Stimulated activated CD4-positive, alpha-beta T cell treated with anti-CD3 and anti-CD28 coated beads, Interleukin-12 subunit alpha, Interleukin-12 subunit beta, amount 100 ng/mL, for 4 hours (primary cell): ENCODE measurements at places on chromosomes 4 and X.

GRCh38 chr4:164931551-164932324, 45.7 kb downstream of the TRIM61 start:
- DNase-seq, result no peak

- DNase-seq, result no peak
Observed at GRCh38 chrX:49205443-49205842, 5.5 kb upstream of the SYP start.

DNA sequence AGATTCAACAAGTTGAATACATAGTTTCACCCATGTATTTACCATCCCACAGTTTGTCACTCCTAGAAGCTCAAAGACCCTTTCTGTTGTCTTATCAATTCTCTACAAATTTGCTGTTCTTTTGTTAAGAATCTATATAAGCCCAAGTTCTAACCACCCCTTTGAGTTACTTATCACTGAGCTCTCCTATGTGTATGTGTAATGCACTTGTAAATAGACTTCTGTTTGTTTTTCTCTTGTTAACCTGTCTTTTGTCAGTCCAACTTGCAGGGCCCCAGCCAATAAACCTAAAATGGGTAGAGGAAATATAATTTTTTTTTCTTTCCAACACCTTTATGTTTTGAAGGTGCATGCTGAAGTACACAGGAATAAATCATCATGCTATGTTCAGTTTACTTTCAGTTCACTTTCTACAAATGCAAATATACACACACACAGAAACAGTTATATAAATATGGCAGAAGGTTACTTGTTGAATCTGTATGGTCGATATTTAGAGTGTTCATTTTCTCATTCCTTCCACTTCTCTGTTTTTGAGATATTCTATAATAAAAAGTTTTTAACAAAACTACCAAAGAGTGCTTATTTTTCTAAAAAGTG, 22.3 kb upstream of the CLOCK start:
- no peak for DNase-seq

GRCh38 chrX:37776987-37777325, 2.9 kb upstream of the CYBB start:
- DNase-seq, result no peak

DNA sequence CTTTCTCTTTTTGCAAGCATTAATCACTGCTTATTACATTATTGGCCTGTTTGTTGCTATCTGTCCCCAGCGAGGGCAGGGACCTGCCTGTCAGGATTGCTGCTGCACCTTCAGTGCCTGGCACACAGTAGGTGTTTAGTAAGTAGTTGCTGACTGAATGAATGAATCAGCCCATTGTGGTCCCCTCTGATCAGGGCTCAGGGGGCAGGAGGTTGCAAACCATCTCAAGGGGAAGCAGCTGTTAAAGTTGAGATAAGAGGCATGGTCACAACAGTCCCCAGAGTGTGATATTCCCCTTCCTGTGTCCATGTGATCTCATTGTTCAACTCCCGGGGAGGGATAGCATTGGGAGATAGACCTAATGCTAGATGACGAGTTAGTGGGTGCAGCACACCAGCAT, 85.4 kb downstream of the WFS1 start:
- no peak for DNase-seq

- DNase-seq, result no peak
Observed at GRCh38 chrX:56216332-56216731, 15.8 kb upstream of the KLF8 start.

DNA sequence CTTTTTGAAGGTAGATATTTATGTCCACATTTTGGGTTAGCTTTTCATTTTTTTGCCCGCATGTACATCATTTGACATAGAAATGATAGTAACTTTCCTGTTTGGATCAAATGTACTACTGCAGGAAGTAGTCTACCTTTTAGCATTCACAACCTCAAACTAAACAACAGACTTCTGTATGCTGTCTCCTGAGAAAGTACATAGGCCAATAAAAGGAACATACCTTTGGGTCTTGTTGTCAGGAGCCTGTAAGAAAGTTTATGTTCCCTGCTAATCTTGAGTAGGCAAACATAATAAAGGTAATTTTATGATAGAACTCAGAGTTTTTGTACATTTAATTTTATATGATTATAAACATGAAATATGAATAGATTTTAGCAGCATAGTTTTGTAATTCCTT, 54.2 kb downstream of the STAG2 start:
- DNase-seq, result no peak

GRCh38 chr4:133178956-133179355, 29.9 kb downstream of the PCDH10 start:
- no peak for DNase-seq

GRCh38 chrX:68139791-68140190, 293.5 kb downstream of the OPHN1 start:
- no peak for DNase-seq

GRCh38 chr4:19786616-19787015, 465.1 kb upstream of the SLIT2 start:
- DNase-seq, result no peak

DNA sequence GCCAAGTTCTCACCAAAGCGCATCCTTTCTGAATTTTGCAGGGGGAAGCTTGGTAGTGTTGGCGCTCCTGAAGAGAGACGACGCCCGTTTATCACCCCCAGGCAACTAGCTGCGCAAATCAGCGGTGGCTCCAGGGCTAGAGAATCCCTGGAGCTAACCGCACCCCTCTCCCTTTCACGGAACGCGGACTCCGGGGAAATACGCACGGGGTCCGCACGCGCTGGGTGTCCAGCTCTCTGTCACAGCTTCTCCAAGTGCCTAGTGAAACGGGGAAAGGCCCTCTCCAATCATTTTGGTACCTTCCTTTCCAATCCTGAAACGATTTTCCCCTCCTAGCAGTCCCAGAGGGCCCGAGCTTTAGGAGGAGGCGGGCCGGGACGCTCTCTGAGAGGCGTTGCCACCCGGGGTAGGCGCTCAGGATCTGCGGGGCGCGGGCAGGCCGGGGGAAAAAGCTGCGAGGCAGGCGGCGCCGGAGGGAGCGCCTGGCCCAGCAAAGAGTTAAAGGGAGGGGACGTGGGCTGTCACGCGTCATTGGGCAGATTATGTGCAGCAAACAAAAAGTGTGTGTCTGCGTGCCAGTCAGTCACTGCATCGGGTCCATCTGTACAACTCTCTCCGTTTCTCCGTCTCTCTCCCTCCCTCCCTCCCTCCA, at the start of gene PRDM8:
PRDM8 (plus strand) TSS at position 582 of the 652 bp plus-strand sequence. CDS start 2,578 bp downstream, outside the sequence.
- DNase-seq, result peak; percentile 38

DNA sequence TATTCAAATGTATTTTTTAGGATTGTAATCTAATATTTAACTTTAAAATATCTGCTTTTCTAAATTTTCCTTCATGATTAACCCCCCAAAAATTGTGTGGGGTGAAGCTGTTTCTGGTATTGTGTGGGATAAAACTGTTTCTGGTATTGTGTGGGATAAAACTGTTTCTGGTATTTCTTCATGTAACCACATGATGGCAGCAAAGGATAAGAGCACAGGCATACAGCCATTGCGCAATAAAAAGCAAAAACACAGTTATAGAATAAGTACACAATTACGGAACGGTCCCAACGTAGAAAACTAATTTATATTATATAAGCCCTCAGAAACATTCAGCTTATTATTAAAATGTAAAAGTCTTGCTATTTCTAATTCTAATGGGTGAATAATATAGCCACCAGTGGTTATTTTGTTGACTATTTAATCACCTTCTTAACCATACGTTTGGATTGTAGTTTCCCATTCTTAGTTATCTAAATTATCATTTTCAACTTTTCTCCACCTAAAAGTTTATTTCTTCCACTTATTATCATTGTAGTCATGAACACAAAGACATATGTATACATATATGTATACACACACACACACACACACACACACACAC, 333.9 kb upstream of the FSTL5 start:
- no peak for DNase-seq

GRCh38 chr4:44861756-44862155, 135.4 kb upstream of the GNPDA2 start:
- DNase-seq, result no peak

GRCh38 chrX:28718450-28718849, 131.2 kb downstream of the IL1RAPL1 start:
- no peak for DNase-seq

DNA sequence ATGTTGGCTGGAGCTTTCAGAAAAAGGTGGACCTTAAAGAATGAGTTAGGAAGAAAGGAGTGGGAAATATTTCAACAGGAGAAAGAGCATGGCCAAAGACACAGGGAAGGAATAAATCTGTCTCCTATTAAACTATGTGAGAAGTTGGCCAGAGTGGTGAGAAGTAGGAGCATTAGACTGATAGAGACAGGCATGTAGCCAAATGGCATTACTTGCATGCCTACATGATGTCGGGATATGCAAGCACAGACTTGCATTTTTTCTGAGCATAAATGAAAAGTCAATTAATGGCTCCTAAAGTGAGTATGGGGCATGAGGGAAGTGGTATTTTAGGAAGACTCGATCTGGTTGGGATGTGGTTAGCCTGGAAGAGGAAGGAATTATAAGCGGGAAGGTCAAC, 279.6 kb upstream of the PITX2 start:
- DNase-seq, result no peak

DNA sequence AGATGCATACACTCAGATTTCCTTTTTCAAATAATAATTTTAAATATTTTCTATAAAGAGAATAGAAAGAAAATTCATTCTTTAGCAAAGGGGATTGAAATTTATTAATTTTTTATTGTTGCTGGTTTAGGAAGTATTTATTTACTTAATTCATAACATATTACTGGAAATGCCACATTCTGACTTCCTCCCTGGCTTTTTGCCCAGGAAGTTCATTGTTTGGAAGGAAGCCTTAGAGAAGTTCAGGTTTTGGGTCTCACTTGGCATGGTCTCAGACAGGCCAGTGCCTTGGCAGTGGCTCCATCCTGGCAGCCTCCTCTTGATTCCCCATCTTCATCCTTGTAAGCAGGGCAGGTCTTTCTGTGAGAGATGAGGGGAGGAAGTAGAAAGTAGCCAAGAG, 50.5 kb downstream of the IL15 start:
- no peak for DNase-seq

DNA sequence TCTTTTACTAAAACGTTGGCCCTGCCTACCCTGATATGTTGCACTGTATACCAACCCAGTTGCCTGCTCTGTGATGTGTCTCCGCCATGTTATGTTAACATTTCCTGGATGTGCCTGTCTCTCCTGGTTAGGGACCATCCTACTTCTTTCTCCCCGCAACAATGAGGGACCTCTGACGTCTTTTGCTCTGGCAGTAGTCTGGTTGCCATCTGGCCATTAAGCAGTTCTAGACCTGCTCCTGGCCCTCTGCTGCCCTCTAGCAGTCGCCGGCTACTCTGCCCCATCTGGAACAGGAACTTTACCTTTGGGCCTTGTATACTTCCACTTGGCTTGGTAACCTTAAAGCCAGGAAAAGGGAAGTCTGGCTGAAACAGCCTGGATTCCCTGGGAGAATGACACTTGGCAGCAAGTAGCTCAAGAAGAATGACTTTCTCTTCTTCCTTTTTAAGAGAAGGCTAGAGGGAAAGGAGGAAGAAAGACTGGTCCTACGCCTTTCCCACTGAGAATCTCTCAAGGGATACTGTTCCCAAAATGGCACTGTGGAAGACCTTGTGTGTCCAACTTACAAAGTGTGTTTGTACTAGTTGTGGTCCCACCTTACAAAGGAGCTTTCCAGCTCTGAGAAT, 63.5 kb downstream of the GPC3 start:
- peak; percentile 11 for DNase-seq

- DNase-seq, result no peak
Observed at GRCh38 chr4:150315691-150316090, 237.4 kb downstream of the DCLK2 start.

- no peak for DNase-seq
Observed at GRCh38 chr4:10673817-10674369, 10.7 kb downstream of the CLNK start.

- DNase-seq, result no peak
Observed at GRCh38 chrX:29281078-29281742, 694.0 kb downstream of the IL1RAPL1 start.

- DNase-seq, result no peak
Observed at GRCh38 chrX:85140964-85141363, 102.6 kb downstream of the SATL1 start.

DNA sequence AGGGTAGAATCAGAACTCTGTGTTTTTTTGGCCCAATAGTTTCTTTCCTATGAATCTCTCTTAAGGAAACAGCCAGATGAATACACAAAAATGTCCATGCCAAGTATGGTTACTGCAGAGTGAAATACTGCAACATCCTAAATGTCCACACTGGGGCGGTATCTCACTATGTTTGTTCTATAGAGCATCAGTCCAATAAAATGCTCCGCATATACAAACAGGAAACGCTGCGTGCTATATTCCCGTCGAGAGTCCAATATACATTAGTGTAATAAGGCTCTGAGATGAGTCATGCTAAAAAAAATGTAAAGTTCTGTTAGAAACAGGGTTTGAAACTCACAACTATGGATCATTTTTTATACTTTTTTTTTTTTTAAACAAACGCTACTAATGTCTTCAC, 72.9 kb upstream of the ENOX2 start:
- no peak for DNase-seq

DNA sequence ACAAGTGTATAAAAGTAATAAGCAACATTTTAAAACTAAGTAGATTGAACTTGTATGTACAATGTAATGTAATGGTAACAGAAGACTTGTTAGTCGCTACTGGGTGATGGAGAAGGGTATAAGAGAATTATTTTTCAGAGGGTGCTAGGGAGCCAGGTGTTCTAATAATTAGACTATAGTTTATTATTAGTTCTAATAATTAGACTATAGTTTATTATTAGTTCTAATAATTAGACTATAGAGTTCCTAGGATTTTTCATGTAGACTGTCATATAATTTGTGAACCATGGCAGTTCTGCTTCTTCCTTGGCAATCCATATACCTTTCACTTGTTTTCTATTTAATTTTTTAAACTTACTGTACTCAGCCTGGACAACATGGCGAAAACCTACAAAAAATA, 117.3 kb upstream of the TSPAN5 start:
- no peak for DNase-seq

- DNase-seq, result no peak
Observed at GRCh38 chr4:154160519-154161301, 330.9 kb downstream of the DCHS2 start.

DNA sequence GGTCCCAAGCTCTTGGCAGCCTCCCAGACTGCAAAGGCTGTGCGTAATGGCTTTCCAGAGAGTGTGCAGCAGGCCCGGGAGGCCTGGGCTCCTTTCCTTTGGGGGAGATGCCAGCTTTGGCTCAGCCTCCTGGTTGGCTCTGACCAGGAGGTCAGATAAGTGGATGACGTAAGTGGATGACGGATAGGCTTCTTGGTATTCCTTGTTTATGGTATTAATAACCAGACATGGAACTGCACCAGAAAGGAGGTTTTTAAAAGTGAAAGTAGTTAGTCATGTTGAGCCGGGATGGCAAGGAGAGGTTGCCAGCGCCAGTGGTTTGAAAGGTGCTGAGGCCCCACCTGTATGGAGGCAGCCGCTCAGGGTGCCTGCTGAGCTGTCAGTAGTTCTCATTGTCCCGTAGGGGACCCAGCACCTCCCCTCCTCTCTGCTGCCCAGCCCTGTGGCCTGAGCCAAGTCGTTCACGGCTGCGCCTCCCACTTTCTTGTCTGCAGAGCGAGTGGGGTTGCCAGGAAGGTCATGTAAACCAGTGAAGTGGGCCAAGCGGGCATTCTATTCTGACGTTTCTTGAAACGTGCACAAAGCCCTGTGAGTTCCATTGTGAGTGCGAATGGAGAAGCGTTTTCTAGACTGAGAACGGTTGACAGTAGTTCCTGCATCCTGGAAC, 28.7 kb upstream of the STOX2 start:
- DNase-seq, result no peak
